ENCODE measurements at places on chromosomes 12 and 14. TPM values are rescaled to one million over a fixed set of nuclear protein-coding genes. Genes with fewer than 3 reads are reported as not detected.

DEGS2 gene
- total RNA-seq = 14.6 TPM

ZC2HC1C gene
- total RNA-seq = 3.7 TPM

NPFF gene
- not detected for total RNA-seq

MARCHF9 gene
- 46.2 TPM for total RNA-seq

SLC2A13 gene
- 13.3 TPM for total RNA-seq

NUAK1 gene
- not detected for total RNA-seq

DPPA3 gene
- total RNA-seq = not detected

GCH1 gene
- 22.5 TPM for total RNA-seq

LALBA gene
- not detected for total RNA-seq

EIF2S3B gene
- 0.95 TPM for total RNA-seq

ESR2 gene
- 37.7 TPM for total RNA-seq

RAD51B gene
- 89.9 TPM for total RNA-seq

CAPZA3 gene
- not detected for total RNA-seq

RPS6KA5 gene
- 12.7 TPM for total RNA-seq

NRIP2 gene
- not detected for total RNA-seq

HCAR1 gene
- total RNA-seq = 0.07 TPM

SYNE3 gene
- total RNA-seq = 4.5 TPM

ACOT6 gene
- not detected for total RNA-seq

KLHL42 gene
- total RNA-seq = 25.2 TPM

DDX51 gene
- 63.1 TPM for total RNA-seq

PTHLH gene
- total RNA-seq = not detected

AQP6 gene
- total RNA-seq = not detected

CD27 gene
- 48.3 TPM for total RNA-seq

CEP170B gene
- 0.09 TPM for total RNA-seq

GLT1D1 gene
- 0.32 TPM for total RNA-seq

MUCL1 gene
- total RNA-seq = not detected

STON2 gene
- total RNA-seq = not detected

ASCL1 gene
- total RNA-seq = not detected

GZMB gene
- not detected for total RNA-seq

CEBPE gene
- total RNA-seq = 2.2 TPM

MYF6 gene
- total RNA-seq = not detected

MAP1LC3B2 gene
- not detected for total RNA-seq

CHD8 gene
- total RNA-seq = 115 TPM

ZBTB42 gene
- total RNA-seq = 1.9 TPM

RASSF9 gene
- total RNA-seq = not detected

TBC1D30 gene
- total RNA-seq = 4.6 TPM

KSR2 gene
- 0.09 TPM for total RNA-seq

KCNK10 gene
- 0.68 TPM for total RNA-seq

CCDC175 gene
- total RNA-seq = not detected

GLI1 gene
- 6.0 TPM for total RNA-seq

GDF3 gene
- not detected for total RNA-seq

FGF23 gene
- total RNA-seq = not detected

PLXNC1 gene
- 8.0 TPM for total RNA-seq

TAS2R20 gene
- total RNA-seq = 2.3 TPM

All from OCI-LY7 (cell line).